ENCODE measurements at places on chromosomes 12 and 14.

GRCh38 chr14:24311837-24312615, 724 bp downstream of the LTB4R start:
- DNase-seq: peak; percentile 39

DNA sequence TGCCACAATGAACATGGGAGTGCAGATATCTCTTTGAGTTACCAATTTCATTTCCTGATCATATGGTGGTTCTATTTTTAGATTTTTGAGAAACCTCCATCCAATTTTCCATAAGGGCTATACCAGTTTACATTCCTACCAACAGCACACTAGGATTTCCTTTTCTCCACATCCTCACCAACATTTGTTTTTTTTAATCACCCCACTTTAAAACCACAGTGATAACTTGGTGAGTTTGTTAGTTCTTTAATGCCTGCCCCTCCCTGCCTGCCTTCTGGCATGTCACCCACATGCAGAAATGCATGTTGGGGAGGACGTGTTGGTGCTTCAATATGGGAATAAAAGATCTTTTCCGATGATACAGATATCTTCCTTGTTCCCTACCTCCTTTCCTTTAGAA, 167.9 kb downstream of the CAND1 start:
- DNase-seq: no peak

DNA sequence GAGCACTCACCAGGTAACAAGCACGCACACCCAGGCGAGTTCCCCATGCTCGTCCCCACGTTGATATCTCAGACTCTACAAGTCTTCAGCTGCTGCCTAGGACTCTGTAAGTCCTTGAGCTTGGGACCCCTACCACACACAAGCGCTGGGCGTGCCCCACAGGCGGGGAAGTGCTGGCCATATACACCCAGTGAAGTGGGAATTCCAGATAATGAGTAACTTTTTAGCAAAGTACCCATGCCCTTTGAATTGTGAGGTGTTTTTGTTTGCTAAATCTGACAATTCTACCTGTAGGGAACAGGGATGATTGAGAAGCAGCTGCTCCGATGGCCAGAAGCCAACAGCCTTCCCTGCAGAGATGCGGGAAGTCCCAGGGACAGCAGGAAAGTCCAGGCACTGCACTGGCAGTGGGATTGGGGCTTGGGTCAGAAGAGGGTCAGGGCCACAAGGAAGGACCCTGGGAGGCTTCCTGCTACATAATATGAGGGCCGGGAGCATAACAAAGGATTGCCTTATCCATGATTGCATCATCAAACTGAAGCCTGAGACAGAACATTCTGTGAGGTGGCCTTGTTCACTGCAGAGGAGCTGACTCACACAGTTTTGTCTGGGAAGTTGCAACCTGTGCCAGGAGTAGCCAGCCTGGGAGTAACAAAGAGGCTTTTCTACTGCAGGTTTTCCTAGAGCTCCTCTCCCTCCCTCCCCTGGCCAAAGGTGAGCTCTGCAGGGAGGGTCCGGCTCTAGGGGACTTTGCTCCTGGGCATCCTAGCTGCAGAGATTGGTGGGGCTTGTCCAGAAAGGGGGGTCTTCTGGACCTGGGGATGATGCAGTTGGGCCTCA, 13.2 kb upstream of the SERPINA3 start:
- DNase-seq: peak; percentile 75

DNA sequence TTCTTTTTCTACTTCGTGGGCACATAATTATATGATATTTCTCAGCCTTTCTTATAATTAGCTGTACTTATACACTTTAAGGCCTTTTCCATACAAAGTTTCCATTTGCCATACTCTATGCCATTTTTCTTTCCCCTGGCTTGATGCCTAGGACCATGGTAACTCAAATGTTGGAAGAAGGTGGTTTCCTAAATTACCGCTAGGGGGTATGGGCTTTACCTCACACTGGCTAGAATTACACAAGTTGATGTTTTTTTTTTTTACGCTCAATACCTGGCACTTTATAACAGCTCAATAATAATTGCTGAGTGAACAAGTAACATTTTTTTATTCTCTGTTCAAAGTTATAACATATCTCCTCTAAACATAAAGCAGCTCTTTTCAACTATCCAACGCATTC, 306.8 kb upstream of the LRFN5 start:
- DNase-seq: no peak

GRCh38 chr14:52596320-52596719, 43.7 kb downstream of the GPR137C start:
- no peak for DNase-seq

DNA sequence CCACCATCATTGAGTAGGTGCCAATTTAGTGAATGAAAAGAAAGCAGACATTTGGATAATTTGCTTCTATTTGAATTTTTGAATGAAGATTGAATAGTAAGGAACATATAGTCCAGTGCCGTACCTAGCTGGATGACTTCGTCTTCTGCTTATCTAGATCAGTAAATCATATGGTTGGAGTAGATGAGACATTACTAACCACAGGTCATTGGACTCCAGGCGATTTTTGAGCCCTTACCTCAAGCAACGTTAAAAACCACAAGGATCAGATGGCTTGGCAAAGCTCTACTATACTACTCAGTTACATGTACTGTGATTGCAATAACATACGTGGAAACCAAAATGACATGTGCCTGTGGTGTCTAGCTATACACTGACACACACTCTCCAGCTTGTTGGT, 1.7 kb upstream of the SPATS2 start:
- no peak for DNase-seq

GRCh38 chr14:29462321-29462720, 465.3 kb downstream of the PRKD1 start:
- no peak for DNase-seq

GRCh38 chr12:58161773-58162172, 220.4 kb downstream of the ATP23 start:
- DNase-seq: no peak

- no peak for DNase-seq
These were observed 126.7 kb downstream of the TTC6 start for GRCh38 chr14:37721976-37722659.

- DNase-seq: no peak
These were observed 62.1 kb upstream of the TRIM9 start for GRCh38 chr14:51157012-51157411.

GRCh38 chr14:100306998-100307765, 938 bp upstream of the SLC25A29 start:
- DNase-seq: no peak

DNA sequence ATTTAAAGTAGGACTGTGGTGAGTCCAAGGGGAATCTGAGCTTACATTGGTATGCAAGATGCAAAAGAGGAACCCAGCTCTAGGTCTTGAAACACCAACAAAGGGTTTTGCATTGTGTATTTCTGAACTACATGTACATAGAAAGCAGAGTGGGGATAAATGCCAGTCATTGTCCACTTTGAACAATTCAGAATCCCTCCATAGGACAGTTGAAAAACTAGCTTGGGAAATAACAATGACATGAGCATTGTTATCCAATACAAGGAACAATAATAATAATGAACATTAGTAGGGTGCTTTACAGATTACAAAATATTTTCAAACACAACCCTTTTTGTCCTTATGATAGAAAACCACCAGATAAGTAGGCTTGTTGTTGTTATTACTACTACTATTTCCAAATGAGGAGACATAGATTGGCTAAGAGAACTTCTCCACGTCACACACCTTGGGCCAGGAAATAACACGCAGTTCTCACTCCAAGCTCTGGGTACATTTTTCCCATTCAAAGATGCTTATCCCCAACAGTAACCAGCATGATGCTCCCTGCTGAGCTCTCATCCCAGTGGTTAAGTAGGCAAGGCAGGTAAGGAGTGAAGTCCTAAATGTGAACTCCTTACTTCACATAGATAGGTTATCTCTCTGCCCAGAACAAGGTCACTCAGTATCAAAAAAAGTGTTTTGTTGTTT, 51.7 kb upstream of the RASSF8 start:
- no peak for DNase-seq

DNA sequence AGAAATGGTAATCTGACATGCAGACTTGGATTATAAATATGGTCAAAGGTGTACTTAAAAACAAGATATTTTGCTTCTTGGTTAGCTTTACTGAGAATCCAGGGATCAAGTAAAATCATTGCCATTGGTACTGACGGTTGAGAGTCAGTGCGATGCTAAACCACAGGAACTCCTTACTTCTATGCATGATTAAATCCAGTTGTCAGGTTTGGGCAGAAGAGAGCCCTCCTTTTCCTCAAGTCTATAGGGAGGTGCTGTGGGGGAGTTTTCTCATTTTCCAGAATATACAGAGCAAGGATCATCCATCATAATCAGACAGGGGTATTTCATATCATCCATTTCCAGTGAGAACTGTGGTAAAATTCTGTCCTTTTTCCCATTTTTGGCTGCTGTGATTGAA, 839.1 kb downstream of the NRXN3 start:
- no peak for DNase-seq

DNA sequence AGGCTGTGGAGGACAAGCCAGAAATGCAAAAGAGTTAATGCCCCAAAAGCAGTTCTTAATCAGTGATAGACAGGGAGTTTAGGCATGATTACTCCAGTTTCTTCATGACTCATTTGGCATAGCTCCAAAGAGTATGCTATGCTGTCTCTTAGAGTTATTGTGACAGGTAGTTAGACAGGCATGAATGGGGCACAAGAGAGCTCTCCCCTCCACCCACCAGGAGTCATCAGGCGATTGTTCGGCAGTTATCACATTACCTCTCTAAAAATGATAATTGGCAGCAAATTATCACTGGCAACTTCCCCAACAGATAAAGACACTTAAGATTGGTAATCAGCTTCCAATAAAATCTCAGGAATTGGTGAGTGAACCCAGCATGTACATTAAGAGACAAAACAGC, 320.1 kb downstream of the DAD1 start:
- no peak for DNase-seq

DNA sequence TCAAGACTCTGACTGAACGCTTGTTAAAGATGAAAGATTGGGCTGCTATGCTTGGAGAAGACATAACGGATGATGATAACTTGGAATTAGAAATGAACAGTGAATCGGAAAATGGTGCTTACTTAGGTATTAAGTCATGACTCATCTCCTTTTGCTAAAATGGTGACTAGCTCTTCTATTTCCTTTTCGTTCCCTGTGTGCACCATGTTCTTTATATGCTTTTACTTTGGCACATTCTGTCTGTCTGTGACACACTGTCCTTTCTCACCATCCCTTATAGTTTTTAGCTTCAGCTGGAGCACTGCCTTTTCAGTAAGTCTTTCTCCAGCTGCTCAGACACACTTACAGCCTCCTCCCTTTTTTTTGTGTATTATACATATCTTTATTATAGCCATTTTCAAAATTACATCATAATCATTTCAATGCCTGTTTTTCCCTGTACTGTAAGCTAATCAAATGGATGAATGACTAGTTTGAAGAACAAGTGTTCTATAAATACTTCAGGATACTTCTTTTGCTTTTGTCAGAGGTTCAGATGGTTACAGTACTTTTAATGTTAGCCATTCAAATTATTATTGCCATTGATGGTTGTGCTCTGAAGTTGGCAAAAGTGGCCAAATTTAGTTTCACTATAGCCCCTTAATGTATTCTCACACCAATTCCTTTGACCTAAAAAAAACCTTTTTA, 68.6 kb downstream of the MIA2 start:
- no peak for DNase-seq

- DNase-seq: no peak
These were observed 10.1 kb upstream of the SLC6A15 start for GRCh38 chr12:84922693-84923092.

DNA sequence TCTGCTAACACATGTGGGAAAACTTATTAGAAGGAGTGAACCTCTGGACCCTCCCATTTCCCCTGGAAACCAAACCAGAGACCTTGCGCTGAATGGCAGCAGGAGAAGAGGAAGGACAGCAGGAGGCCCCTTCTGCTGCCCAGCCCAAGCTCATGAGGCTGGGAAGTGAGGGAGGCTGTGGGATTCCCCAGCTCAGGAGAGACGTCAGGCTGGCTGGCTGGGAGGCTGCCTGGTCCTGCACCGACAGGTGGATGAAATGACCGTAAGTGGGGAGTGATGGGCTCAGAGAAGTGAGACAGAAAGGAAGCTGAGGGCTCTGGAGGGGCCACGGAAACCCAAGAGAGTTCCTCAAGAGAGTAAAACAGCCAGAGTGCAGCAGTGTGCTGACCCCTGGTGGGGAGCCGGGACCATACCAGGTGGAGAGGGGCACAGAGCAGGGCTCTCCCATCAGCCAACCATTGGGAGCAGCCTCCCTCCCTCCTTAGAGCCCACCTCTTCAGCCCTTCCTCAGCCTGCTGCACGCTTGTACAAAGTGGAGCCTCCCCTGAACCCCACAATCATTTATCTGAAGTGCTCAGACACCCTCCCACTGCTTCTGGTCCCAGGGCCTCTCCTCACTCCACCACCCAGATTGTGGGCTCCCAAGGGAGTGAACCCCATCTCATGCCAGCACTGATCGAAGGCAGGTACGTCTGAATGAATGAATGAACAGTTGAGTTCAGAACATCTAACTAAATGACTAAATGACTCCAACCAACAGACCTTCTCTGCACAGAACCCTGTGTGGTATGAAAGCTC, 14.0 kb downstream of the TAMALIN start:
- DNase-seq: no peak

- DNase-seq: no peak
These were observed 31.5 kb upstream of the FGF6 start for GRCh38 chr12:4477129-4477528.

DNA sequence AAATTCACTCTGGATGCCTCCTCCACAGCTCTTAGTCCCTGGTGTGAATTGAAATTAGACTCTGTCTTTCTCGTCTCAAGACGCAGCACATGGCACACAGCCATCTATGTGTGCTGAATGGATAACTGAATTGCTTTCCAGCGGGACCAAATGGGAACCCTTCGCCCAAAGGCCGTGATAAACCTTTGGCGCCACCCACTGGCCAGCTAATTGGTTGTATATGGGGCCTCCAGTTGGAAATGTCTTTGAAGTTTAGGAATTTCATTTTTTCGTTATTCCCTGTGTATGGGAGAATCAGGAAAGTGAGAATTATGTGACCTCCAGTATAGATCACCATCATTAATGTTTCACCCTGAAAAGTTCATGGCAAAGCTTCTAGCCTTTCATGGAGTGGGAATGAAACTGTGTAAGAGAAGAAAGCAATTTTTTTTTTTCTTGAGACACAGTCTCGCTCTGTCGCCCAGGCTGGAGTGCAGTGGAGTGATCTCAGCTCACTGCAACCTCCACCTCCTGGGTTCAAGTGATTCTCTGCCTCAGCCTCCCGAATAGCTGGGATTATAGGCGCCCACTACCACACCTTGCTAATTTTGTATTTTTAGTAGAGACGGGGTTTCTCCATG, 9.8 kb upstream of the HSP90AA1 start:
- peak; percentile 10 for DNase-seq

DNA sequence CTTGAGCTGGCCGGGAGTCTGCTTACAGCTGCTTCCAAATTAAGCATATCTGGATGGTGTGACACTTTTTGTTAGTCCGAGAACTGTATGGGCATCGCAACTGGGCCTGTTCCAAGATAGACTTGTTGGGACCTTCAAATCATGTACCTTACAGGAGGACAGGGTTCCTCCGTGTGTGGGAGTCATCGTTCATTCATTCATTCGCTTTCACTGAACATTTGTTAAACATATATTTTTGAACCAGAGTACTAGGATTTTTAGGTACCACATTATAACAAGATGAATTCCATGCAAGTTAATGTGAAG, 387 bp upstream of the IPO8 start:
- no peak for DNase-seq

GRCh38 chr14:80325688-80326087, 114.4 kb upstream of the DIO2 start:
- DNase-seq: no peak

- DNase-seq: no peak
These were observed 10.7 kb upstream of the TCL1B start for GRCh38 chr14:95675486-95675885.

GRCh38 chr12:3523058-3523457, 32.1 kb downstream of the PRMT8 start:
- DNase-seq: no peak

GRCh38 chr14:24632336-24632735, 1.7 kb downstream of the GZMB start:
- no peak for DNase-seq
